IPS DF 6.9 (cell line): ENCODE measurements at places on chromosomes 12 and 14.

DNA sequence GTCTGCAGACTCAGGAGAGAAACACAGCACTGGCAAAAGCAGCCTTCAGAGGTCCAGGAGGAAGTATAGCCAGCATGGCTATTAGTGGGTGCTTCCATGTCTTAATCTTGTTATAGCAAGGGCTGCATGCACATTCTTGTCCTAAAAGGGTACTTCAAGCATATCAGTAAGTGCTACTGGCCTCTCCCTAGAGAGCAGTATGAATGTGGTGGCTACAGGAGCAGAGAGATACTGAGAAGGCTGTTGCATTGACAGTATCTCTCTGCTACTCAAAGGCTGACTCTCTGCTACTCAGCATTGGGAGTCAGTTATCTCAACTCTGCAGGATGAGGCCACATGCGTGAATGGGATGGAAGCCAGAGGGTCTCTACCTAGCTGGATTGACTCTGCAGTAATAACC, 2.0 kb downstream of the GARIN6 start:
- H3K27ac ChIP-seq: no peak overlapping the region
- no peaks in the 10 kb centered on the region for H3K4me1 ChIP-seq
- no peak overlapping the region for H3K4me3 ChIP-seq
- H3K36me3 ChIP-seq: no peaks in the 10 kb centered on the region
- DNase-seq: no peak
- no peaks in the 10 kb centered on the region for H3K27me3 ChIP-seq

DNA sequence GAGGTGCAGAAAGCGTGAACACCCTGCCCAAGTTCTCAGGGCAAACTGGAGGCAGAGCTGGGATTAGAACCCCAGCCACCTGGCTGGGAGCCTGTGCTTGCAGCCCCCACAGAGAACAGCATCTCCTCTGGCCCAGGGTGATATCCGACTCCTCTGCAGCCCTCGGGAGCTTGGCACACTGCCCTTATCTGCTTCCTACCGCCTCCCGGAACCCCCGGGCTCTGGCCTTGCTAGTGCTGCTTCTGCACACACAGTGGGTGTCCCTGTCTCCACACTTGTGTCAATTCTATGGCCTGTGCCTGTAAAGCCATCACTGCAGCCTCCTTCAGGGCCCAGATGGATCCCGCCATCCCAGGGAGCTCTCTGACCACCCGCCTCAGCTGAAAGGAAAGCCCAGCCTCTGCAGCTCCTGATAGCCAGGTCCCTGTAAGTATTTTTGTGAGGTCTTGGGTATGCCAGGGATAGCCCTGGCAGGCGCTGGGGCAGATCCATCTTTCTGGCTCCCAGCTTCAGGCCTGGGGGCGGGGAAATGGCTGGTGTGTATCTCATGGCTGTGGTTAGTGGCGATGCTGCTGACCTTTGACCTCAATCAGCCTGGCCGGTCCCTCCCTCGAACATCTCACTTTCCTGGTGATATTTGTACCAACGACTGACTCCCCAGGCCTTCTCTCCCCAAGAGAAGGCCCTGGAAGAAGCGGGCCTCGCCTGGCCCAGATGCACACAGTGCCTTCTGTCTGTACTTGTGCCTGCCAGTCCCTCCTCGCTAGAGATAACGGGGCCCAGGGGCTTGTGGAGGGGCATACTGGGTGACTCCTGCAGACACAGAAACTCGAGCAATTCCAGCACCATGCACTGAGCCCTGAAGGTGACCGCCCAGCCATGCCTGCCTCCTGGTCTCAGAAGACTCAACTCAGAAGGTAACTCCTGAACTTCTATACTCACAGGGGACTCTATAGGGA, 183.8 kb downstream of the CALM1 start:
- no peaks in the 10 kb centered on the region for H3K27me3 ChIP-seq
- H3K36me3 ChIP-seq: no peaks in the 10 kb centered on the region
- no peak overlapping the region for H3K27ac ChIP-seq
- H3K4me1 ChIP-seq: no peaks in the 10 kb centered on the region
- no peak for DNase-seq

- H3K4me1 ChIP-seq: peaks cover 4% of the 10 kb centered on the region; the same call in 1 of the 2 replicates
- DNase-seq: no peak
- H3K27me3 ChIP-seq: no peaks in the 10 kb centered on the region
- H3K36me3 ChIP-seq: no peaks in the 10 kb centered on the region
- H3K27ac ChIP-seq: no peak overlapping the region
These were observed 77.1 kb downstream of the B4GALNT3 start for GRCh38 chr12:536751-537245.

DNA sequence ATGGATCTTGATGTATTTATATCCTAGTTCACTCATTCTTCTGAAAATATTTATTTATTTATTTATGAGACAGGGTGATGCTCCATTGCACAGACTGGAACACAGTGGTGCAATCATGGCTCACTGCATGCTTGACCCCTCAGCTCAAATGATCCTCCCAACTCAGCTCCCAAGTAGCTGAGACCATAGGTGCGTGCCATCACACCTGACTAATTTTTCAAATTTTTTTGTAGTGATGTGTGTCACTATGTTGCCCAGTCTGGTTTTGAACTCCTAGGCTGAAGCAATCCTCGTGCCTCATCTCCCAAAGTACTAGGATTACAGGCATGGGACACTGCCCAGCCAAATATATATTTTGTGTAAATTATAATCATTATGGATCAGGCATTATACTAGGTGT, 595.6 kb upstream of the ATP2B1 start:
- H3K4me1 ChIP-seq: no peaks in the 10 kb centered on the region
- H3K27ac ChIP-seq: no peak overlapping the region
- H3K27me3 ChIP-seq: no peaks in the 10 kb centered on the region
- no peak overlapping the region for H3K4me3 ChIP-seq
- no peaks in the 10 kb centered on the region for H3K36me3 ChIP-seq
- no peak for DNase-seq

DNA sequence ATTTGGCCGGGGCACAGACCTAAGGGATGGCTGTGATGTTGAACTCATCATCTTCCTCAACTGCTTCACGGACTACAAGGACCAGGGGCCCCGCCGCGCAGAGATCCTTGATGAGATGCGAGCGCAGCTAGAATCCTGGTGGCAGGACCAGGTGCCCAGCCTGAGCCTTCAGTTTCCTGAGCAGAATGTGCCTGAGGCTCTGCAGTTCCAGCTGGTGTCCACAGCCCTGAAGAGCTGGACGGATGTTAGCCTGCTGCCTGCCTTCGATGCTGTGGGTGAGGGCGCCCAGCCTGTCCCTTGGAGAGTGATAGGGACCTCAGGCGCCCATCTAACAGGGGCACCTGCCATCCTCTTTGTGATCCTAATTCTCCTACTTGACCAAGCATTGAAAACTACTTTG, 12.4 kb downstream of the OAS3 start:
- no peaks in the 10 kb centered on the region for H3K36me3 ChIP-seq
- no peak overlapping the region for H3K4me3 ChIP-seq
- no peaks in the 10 kb centered on the region for H3K27me3 ChIP-seq
- no peaks in the 10 kb centered on the region for H3K4me1 ChIP-seq
- no peak overlapping the region for H3K27ac ChIP-seq
- DNase-seq: no peak

DNA sequence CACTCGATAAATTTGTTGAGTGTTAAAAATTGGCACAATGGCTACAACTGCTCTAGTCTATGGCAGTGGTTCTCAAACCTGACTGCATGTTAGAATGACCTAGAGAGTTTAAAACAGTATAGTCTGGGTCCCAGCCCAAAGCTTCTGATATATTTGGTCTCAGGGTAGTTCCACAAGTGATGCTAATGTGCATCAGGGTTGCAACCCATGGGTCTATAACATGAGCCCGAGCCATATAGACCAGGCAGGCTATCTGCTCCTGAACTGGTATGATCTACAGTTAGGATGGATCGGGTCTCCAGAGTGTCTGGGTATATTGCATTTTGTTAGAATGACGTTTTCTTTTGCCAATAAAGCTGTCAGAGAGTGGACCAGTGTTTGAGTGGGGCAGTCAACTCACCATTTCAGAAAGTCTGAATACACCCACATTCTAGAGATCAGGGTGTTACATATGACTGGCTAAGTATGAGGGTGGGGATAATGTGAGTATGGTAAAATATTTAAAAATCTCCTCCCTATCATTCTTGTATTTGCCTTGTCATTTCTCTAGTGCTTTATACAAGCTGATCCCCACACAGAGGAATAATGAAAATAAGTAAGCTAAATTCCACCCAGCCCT, 80.9 kb downstream of the FRMD6 start:
- H3K4me1 ChIP-seq: no peaks in the 10 kb centered on the region
- no peaks in the 10 kb centered on the region for H3K27me3 ChIP-seq
- DNase-seq: no peak

- DNase-seq: no peak
- no peaks in the 10 kb centered on the region for H3K4me1 ChIP-seq
- H3K36me3 ChIP-seq: no peaks in the 10 kb centered on the region
These were observed 82.9 kb upstream of the SCAF11 start for GRCh38 chr12:46073321-46073720.

DNA sequence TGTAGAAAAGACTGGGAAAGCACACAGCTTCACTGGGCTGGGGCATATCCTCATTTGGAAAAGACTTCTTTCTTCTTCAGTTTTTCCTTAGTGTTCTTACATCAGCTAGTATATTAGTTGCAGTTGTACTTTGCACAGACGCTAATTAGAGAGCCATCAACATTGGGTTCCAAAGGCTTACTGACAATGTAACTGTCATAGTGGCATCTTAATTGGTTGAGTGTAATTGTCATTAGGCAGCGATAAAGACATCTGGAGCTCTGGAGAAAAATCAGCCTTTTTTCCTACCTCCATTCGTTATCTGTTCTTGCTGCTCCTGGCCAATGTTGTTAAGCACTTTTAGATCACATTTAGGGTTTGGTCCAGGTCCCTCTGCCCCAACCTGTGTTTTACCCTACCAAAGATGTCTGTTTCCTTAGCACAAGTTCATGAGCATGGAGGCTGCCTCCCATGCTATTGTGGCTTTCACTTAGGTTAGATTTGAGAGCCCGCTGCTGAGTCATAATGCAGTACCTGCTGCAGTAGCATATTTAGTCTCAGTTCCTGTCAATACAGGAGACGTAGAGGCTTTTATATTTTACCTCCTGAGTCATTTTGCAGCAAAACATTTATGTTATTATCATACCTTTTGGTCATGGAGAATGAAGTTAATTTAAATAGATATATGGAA, 49.2 kb downstream of the FBXW8 start:
- H3K4me1 ChIP-seq: no peaks in the 10 kb centered on the region
- no peak overlapping the region for H3K4me3 ChIP-seq

GRCh38 chr12:107091989-107092641, 1.2 kb downstream of the CRY1 start:
- H3K27ac ChIP-seq: no peak overlapping the region
- H3K36me3 ChIP-seq: no peaks in the 10 kb centered on the region
- peak; percentile 70 for DNase-seq

- H3K27ac ChIP-seq: no peak overlapping the region
- H3K36me3 ChIP-seq: no peaks in the 10 kb centered on the region
- no peak overlapping the region for H3K4me3 ChIP-seq
- no peak for DNase-seq
- H3K27me3 ChIP-seq: no peaks in the 10 kb centered on the region
These were observed 183.8 kb upstream of the ARHGAP5 start for GRCh38 chr14:31893221-31893757.

DNA sequence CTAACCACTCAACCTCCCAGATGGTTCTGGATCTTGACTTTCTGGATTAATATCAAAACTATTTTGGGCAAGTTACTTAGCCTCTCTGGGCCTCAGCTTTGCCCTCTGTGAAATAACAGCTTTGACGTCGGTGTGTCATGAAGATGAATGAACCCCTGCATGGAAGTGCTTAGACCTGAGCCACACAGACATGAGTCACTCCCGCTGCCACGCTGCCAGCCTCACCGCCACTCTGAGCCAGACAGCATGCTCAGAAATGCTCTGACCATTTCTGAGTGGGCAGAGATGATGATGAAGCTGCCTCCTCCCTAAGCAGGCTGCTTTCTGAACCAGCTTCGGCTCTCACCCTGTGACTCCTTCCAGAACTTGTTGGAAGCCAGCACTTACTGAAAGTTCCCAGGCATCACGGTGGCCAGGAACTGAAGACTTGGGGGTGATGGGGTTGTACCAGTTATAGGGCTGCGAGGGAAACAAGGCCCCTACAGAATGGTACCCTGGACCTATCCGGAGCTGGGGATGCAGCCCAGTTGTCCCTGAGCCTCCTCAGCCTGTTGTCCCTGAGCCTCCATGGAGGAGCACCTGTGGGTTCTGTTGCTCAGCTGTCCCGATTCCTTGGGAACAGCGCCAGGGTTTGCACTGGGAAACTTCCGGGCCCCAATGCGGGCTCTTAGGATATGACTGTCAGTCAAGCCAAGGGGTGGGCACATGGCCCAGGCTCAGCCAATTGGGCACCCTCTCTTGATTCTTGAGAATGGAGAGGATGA, 2.0 kb upstream of the CCDC197 start:
- H3K4me1 ChIP-seq: no peaks in the 10 kb centered on the region; the same call in 1 of the 2 replicates
- DNase-seq: no peak
- no peaks in the 10 kb centered on the region for H3K27me3 ChIP-seq
- H3K27ac ChIP-seq: no peak overlapping the region
- H3K4me3 ChIP-seq: no peak overlapping the region
- H3K36me3 ChIP-seq: no peaks in the 10 kb centered on the region

- peaks cover 2% of the 10 kb centered on the region; the same call in 1 of the 2 replicates for H3K4me1 ChIP-seq
- no peak overlapping the region for H3K27ac ChIP-seq
- no peaks in the 10 kb centered on the region for H3K36me3 ChIP-seq
- H3K4me3 ChIP-seq: no peak overlapping the region
These were observed 78.6 kb downstream of the CCDC60 start for GRCh38 chr12:119412811-119413794.
